ENCODE measurements at places on chromosomes 7 and 10.

DNA sequence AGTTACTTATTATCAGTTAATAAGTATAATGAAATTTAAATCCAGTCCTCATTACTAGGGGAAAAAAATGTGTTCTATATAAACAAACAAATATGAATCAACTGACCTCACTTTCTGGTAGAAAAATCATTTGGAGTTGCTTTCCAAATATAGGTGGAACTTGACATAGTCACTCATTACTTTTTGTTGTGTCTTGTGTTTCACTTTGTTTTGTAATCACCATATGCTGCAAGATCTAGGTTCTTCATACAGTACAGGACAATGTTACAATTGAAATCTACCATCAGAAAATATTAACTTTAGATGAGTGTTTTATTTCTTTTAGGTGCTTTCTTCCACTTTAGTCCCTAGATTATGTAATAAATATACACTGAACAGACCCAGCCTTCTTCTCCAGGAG is 16.9 kb downstream of the TFEC start:
- no peak for DNase-seq

GRCh38 chr10:72126184-72126871 is 38.0 kb upstream of the SPOCK2 start:
- no peak for DNase-seq

GRCh38 chr7:129827467-129827990 is 125.2 kb downstream of the UBE2H start:
- no peak for DNase-seq

- no peak for DNase-seq
These were observed 8.7 kb upstream of the PTPN12 start for GRCh38 chr7:77528368-77528767.

GRCh38 chr7:141366091-141366621 is 185.1 kb upstream of the AGK start:
- DNase-seq = no peak

DNA sequence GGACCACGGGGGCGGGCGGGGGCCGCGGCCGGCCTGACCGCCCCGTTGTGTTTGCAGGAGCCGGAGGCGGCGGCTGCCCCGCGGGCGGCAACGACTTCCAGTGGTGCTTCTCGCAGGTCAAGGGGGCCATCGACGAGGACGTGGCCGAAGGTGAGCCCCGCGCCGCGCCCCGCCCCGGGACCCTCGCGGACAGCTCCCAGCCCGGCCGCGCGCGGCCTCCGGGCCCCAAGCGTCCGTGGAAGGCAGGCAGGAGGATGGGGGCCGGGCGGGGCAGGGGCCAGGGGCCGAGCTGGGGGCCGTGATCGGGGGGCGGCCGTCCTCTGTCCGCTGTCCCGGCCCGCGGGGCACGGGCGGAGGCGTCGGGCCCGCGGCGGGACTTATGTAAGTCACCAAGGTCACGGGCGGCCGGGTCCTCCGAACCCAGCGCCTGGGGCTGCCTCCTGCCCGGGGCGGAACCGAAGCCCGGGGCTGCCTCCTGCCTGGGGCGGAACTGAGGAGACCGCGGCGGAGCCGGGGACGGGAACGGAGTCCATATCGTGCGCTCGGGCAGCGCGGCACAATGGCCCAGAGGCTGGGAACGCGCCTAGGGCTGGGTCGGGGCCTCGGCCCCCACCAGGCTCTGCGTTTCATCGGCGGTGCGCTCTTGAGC is 497 bp downstream of the PPP2R2D start:
- DNase-seq = peak; percentile 49

DNA sequence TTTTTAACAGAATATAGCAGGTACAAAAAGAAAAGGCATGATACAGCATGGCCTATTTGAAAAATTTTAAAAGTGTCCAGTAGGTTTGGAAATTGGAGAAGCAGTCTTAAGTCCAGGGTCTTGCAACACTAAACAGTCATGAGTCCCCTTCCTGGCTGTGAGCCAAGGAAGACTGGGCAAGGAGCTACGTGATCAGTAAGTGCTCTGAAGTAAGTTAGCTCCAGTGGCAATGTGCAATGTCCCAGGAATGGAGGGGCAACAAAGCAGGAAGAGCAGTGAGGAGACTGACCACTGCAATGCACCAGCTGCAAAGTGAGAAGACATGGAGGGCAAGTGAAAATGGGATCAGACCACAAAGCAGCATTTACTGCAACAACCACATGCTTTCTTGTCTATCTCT is 72.9 kb upstream of the GRID1 start:
- DNase-seq = no peak

DNA sequence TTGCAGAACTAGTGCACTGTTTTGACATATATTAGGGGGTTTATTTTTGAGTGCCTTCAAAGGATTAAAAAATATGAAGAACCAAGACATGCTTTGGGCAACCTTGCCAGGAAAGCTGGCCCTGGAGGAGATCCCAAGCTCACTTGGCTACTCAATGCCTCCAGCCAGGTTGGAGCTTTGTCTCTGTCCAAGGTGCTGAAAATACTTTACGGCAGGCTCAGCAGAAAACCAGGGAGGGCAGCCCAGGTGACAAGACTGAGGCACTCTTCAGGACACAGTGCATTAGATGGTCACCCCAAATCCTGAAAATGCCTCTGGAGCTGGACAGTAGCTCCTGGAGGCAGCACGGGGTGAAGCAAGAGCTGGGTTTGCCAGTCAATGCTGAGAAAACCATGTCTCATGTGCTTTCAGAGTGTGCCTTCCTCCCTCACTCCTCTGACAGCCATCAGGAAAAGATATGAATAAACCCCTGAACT is 5.8 kb upstream of the KCNH2 start:
- peak; percentile 58 for DNase-seq

GRCh38 chr7:26843705-26844104 is 20.7 kb downstream of the SKAP2 start:
- DNase-seq = no peak

- no peak for DNase-seq
These were observed 85.9 kb downstream of the MAD1L1 start for GRCh38 chr7:2146676-2147472.

DNA sequence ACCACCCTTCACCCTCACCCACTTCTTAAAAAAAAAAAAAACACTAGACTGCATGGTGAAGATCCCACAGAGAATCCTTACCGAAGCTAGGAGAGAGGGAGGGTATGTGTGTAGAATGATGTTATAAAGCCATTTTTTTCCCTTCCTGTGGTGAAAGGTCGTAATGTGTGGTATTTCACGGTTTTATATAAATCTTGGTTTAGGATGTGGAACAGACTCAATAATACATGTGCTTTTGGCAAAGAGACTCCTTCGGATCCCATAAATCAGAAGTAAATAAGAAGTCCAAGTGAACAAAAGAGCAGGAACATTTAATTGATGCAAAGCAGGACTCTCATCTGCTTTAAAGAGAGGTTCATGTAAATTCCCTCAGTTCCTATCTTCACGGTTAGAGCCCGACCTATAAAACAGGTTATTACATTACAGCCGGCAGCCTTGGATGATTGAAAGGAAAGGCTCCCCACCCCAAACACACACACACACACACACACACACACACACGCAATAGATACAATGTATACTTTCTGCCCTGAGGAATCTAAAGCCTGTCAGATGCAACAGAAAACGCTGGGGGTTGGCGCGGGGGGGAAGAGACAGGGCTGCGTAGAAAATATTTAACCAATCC is 8.8 kb downstream of the DLX5 start:
- no peak for DNase-seq

DNA sequence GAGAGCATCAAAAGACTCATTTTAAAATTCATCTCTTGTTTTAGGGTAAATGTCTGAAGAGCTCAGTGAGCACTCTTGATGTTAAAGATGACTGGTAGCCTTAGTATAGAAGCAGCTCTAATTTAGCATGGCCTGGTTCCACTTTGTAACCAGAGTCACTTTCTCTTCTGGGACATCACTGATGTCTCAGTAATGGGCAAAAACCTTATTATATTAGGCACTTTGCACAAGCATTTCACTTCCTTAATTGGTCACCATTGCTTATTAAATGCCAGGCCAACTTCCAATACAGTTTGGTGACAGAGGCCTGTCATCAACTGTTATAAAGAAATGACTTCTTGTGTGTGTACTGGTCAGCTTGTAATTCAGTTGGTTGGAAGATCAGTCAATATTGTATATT is 53.0 kb downstream of the STEAP1B start:
- DNase-seq = no peak

DNA sequence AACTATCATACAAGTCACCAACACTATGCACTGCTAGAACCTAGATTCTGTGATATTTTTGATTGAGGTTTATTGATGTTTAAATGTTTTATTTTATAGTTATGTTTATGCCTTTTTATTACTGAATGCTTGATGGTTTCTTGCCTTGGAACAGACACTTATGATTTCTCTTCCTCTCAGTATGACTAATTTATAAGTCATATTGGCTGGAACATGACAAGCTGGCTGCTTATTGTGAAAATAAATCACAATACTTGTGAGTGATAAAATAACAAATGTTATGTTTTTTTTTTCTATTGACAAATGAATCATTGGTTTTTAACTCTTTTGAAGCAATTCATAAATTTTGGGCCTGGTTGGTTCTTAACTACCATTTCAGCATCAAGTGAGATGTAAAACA is 142.0 kb upstream of the MALRD1 start:
- no peak for DNase-seq

GRCh38 chr10:8014649-8015048 is 39.8 kb upstream of the GATA3 start:
- no peak for DNase-seq

GRCh38 chr10:108184114-108184513 is 1019.6 kb upstream of the SORCS1 start:
- no peak for DNase-seq

- DNase-seq = no peak
These were observed 17.6 kb downstream of the ITGB8 start for GRCh38 chr7:20348125-20348807.

DNA sequence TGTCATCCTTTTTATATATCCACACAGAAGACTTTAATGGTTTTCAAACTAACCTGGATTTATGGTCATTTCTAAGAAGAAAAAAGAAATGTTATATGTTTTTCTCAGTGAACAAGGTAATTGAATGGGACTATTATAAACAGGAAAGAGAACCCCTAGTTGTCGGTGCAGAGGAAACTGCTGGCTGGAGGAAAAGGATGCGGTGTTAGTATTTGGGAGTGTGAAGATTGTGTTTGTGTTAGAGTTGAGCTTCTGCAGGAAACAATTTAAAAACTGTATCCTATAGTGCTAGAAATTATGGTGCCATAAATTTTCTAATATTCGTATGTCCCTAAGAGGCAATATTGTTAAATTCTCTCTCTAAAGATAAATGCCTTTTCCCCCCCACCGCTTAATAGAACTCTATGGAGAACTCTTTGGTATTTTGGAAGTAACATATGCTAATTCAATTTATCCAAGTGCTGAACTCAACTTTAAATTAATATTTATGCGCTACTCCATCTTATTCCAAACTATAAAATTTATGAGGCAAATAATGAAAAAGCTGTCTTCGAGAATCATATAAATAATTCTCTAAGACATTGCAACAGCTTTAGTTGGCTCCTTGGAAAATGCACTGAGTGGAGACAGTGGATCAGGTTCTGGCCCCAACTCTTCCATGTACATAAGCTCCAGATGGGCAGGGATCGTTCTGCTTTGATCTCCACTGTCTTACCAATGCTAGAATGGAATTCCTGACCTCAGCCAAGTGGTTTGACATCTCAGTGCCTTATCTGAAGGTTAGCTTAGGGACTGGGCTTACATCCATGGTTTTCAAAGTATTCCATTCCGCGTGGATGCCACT is 5.6 kb downstream of the BZW2 start:
- DNase-seq = no peak

DNA sequence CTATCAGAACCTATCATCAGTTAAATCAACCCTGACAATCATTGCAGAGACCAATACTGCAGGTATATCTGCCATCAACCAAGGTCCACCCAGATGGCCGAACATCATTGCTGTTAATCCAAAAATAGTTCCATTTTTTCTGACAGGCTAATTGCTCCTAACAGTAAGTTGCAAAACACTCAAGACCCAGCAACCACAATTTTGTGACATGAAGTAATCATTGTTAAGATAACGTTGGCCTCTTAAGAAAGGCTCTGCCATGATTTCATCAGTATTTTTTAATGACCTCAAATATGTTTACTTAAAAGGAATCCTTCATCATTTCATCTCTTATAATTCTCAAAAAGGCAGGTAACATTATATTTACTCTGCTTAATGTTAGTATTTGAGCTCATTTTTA is 553.4 kb upstream of the POM121L12 start:
- no peak for DNase-seq

DNA sequence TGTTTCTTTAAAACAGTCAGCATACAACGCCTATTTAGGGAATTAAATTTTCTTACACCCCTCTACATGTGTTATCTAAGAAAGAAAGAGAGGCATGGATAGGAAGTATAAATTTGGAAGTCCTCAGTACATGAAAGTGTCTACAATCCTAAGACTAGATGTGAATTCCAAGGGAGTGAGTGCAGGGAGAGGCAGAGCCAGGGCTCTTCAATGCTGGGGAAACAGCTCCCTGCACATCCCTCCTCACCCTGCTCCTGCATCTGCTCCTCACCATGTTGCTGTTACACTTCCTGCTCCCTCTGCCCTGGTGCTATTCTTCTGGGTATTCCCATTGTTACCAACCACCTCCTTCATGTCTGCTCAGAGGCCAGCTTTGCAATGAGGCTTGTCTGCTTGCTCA is 229.1 kb upstream of the AKR1E2 start:
- no peak for DNase-seq

GRCh38 chr7:14604606-14605005 is 297.9 kb downstream of the DGKB start:
- no peak for DNase-seq

DNA sequence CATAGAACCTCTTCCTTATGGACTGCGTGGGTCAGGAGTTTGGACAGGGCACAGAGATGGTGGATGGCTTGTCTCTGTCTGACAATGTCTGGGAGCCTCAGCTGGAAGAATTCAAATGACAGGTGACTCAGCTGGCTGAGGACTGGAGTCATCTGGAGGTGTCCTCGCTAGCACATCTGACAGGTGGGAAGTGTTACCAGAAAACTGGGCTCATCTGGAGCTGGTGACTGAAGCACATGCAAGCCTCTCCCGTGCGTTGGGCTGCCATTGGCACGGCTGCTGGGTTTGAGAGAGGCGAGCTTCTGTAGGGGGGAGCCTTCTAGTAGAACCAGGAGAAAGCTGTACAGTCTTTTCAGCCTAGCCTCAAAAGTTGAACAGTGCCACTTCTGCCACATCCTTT is 71.0 kb downstream of the CELF2 start:
- DNase-seq = no peak

- DNase-seq = no peak
These were observed 32.7 kb upstream of the BAMBI start for GRCh38 chr10:28644647-28645046.

GRCh38 chr10:36493516-36493880 is 631.9 kb upstream of the ANKRD30A start:
- DNase-seq = no peak

DNA sequence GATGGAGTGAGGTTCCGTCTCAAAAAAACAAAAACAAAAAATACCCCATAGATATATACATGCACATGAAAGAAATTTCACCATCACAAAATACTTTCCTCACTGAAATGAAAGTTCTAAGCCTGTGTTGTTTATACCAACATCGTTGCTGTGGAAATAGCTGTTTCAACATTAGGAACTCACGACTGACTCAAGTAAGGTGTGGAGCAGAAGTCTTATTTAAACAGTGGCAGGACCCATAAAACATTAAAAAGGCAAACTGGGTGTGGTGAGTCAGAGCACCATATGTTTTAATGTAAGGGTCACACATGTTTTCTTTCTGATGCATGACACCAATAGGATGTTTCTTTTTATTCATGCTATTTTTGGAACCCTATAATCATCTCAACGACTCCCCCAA is 48.3 kb downstream of the BAIAP2L1 start:
- DNase-seq = no peak

GRCh38 chr7:69739931-69740431 is 141.7 kb downstream of the AUTS2 start:
- no peak for DNase-seq

GRCh38 chr10:132457328-132458070 is 60.5 kb downstream of the PWWP2B start:
- DNase-seq = no peak

Data from naive thymus-derived CD4-positive, alpha-beta T cell (primary cell).